Germinal center (tissue), 1 donor: ENCODE measurements at places on chromosomes 3 and 15.

DNA sequence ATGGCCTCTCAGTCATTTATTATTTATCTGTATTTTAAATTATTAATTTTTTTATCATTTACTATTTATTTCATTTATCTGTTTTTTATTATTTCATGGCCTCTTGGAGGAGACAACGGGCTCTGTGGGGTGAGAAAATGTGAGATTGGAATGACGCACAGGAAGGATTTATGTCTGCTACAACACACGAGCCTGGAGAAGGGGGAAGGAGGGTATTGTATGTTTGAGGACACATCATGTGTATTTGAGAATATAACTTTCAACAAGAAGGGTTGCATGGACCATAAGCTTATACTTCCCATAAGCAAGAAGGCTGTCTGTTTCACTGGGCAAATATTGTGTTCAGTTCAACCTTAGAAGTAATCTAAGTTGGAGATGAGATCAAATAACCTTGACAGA, 31.7 kb downstream of the LSM3 start:
- no peak for DNase-seq

DNA sequence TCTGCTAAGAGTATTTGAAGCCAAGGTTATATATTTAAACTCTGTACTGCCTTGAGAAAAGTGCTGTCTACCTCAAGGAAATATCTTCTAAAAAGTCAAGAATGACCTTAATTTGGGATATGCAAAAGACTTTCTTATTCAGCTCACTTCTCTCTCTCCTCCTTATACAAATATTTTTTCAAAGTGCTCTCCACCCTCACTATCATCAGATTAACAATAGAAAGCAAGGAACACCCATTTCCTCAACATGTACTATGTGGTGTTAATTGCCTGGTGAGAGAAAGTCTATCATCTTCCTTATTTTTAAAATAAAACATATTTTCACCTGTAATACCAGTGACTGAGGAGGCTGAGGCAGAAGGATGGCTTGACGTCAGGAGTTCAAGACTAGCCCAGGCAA, 44.4 kb upstream of the RSL24D1 start:
- DNase-seq = no peak

DNA sequence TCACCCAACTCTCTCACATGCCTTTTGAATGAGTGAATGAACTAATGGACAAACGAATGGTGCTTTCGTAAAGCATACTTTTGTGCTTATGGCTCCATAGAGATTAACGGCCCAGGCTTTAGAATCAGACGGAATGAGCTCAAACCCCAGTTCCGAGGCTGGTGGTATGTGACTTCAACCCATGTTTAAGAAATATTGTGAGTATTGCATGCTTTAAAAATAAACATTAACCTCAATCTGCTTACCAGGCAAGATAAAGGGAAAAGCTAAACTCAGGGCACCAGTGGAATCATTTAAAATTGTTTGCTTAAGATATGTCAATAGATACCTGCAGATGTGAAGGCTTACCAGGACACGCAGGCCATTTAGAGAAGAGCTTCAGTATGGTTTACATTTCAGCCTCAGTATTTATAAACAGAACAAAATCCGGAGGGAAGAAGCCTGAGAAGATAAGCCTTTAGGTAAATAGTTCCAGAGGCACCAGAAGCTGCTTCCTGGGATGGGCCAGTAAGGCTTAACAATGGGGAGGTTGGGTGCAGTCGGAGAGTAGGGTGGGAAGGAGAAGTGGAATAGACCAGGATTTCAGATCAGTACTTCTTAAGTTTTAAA, 186.4 kb downstream of the ADAMTS9 start:
- DNase-seq = no peak

DNA sequence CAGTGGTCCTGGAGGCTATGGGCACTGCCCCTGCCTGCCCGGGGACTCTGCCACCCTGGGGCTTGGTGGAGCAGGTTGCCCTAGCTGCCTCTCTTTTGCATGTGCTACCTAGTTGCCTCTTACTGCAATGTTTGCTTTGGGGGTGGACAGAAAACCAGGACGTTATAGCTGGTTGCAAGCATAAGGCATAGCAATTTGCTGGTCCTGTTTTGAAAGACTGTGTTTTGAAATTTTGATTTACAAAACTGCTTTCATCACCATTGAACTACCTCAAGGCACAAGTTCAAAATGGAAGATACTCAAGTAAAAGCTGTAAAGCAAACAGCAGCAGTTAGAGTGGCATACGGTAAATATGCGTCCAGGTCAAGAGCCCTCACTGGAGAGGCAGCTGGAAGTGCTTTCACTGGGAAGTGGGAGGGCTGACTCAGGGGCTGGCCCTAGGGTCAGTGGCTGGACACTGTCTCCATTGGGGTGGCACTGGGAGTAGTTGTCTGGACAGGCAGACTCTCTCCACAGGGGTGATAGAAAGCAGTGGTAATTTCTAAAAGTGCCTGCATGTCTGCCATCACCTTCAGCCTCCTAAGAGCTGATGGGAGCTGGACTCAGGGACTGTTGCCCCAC, 138.1 kb downstream of the CHDH start:
- no peak for DNase-seq

GRCh38 chr3:12906141-12906915, 65.0 kb upstream of the RPL32 start:
- DNase-seq = no peak

DNA sequence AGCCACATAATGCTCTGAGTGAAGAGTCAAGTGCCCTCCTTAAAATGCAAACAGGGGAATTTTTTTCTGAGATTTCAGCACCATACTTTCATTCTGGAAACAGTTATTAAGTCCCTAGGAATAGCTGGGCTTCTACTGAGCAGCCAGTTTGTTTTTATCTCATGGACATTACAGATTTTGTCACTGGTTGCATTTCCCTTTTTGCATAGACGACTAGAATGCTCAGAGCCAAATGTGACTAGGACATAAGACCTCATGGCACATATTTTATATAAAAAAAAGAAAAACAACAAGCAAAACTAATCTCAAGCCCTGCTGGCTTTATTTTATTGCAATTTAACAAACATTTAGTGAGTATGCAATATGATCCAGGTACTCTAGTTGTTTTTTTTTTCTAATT, 112.7 kb upstream of the NANOGP8 start:
- no peak for DNase-seq

- DNase-seq = no peak
Observed at GRCh38 chr3:150786791-150787190, 23.8 kb upstream of the SIAH2 start.

- DNase-seq = no peak
Observed at GRCh38 chr3:908839-909238, 184.0 kb upstream of the CNTN6 start.

GRCh38 chr15:39787479-39787878, 4.8 kb upstream of the FSIP1 start:
- DNase-seq = no peak

DNA sequence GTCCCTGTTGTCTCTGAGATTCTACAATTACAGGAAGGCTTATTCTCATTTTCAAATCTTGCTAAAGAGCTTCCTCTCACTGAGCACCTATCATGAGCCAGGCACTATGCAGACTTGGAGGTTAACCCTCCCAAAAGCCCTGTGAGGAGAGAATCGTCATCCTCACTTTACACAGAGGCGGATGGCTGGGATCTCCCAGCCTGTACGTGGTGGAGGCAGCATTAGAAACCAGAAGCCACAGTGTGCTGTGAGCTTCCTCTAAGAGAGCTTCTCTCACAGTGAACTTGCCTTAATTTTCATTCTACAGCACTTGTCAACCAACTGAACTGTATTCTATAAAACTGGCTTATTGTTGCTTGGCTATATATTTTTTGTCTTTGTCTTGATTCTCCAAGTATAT, 6.1 kb upstream of the DGKG start:
- no peak for DNase-seq
